ENCODE measurements at places on chromosomes 7 and 10. TPM values are rescaled to one million over a fixed set of nuclear protein-coding genes. Genes with fewer than 3 reads are reported as not detected.

PRKG1 gene
- 4.1 TPM for total RNA-seq

GTF2IRD1 gene
- total RNA-seq = 7.4 TPM

NPY gene
- not detected for total RNA-seq

AKR1C8 gene
- total RNA-seq = not detected

CPA2 gene
- total RNA-seq = not detected

RBP4 gene
- total RNA-seq = not detected

All from dermis blood vessel endothelial cell (primary cell).